GM12878 (cell line): ENCODE measurements at places on chromosomes 12 and 14.

- DNase-seq = no peak
Measured at GRCh38 chr12:12821975-12822374, 8.8 kb downstream of the DDX47 start.

- no peak for DNase-seq
Measured at GRCh38 chr12:52041695-52042123, 9.5 kb upstream of the NR4A1 start.

DNA sequence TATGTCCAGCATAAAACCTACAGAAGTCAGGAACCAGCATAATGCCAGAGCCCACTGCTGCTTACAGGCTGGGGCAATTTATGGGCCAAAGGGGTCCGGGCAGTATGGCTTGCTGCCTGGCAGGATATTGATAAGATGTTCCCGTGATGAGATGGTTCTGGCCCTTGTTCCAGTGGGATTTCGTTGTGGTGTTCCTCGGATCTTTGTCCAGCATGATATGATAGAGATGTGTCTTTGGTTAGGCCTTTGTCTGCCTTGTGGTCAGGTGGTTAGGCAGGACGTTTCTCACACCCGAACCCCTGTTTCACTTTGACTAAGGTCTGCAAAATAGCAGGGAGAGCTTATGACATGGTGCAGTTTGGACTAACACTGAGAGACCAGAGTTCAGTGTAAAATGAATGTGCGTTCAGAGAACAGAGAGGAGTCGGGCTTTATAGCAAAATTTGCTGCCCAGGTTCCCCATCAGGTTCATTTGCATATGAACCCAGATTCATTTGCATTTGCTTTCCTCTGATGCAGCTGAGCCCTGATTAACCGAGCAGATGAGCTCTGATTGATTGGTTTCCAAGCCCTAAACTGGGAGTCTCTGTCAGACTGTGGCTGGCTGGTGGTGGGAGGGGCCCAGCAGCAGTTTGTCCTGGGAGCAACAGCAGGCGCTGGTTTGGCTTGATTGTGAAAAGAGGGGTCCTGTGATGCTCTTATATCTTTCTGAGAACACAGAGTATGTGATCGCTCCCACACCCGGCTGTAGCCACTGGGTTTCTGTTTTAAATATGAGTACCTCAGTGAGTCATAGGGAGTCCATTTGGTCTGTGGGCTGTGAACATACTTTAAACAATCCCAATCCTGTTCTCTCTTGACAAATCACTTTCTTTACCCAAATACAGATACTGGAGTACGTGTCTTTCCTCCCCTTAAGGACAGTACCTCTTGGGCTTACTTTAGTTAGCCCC lies 156.3 kb upstream of the PZP start:
- peak; percentile 98 for DNase-seq

GRCh38 chr12:132083941-132084620 lies 60.0 kb downstream of the DDX51 start:
- DNase-seq = peak; percentile 50

- DNase-seq = no peak
Measured at GRCh38 chr12:119669744-119670472, 2.0 kb downstream of the PRKAB1 start.

- no peak for DNase-seq
Measured at GRCh38 chr12:130124605-130125244, 37.5 kb upstream of the FZD10 start.

- no peak for DNase-seq
Measured at GRCh38 chr12:39935839-39936238, 170.0 kb downstream of the SLC2A13 start.

DNA sequence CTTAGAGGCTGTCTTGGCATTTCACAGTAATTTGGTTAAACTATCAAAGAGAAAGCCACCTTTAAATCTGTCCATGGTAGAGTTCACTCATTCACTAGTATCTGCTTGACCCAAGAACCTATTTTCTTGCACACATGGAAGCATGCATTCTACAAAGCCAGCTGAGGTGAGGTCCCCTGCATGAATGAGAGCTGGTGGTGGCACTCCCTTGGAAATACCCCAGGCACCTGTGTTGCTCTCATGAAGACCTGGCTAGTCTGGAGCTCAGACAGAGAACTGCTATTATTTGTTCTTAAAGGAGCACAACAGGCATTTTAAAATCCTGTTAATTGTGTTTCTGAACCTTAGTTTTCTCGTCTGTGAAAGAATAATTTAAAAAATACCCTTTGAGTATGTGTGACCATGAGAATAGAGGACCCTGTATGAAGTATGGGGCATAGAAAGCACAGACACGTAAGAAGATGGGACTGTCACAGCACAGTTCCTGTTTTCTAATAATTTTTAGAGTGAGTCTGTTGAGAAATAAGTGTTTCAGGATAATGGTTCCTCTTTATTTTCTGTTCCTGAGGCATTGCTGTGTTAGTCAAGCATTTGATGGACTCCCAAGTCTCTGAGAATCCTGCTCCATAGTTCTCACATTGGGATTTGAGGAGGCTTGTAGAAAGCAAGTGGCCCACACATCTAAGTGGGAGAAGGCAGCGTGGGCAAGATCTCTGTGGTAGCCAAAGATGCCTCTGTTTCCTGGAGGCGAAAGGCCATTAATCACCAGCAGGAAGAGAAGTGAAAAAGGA lies 10.9 kb downstream of the RGS6 start:
- peak; percentile 53 for DNase-seq

GRCh38 chr12:68001486-68002466 lies 12.5 kb downstream of the IFNG-AS1 start:
- no peak for DNase-seq

GRCh38 chr12:3032770-3033538 lies 44.2 kb upstream of the TSPAN9 start:
- DNase-seq = no peak

DNA sequence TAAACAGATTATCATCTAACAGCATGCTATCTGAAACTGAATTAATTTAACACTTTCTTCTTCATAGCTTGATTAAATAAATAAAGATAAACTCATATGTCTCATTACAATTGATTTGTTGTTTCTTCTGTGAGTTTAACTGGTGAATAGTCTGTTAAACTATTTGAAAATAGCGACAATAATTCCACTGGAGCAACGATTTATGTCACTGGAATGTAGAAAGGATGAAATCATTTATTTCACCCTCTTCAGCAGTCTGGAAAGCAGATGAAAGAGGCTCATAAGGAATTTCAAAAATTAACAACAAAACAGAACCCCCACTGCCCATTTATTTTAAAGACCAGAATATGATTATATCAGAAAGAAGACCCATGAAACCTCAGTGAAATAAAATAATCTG lies 1165.1 kb upstream of the USP15 start:
- no peak for DNase-seq

DNA sequence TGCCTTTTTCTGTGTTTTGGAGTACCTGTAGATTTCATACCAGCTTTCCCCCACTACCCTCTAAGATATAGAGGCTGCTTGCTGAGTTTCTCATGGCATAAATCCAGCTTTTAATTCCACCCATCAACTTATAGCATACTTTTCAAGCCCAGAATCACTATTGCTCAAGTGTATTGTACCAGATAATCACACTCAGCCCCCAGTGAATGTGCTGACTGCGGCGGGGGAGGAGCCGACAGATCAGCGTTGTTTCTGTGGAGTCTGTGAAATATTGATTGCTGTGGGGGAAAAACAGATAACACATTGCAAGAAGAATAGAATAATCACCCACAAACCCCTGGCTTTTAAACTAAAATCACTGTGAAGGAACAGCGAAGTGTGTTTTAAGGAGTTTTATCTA lies 296.1 kb downstream of the TMEM132D start:
- no peak for DNase-seq

- no peak for DNase-seq
Measured at GRCh38 chr12:113649256-113649830, 177.7 kb upstream of the LHX5 start.

DNA sequence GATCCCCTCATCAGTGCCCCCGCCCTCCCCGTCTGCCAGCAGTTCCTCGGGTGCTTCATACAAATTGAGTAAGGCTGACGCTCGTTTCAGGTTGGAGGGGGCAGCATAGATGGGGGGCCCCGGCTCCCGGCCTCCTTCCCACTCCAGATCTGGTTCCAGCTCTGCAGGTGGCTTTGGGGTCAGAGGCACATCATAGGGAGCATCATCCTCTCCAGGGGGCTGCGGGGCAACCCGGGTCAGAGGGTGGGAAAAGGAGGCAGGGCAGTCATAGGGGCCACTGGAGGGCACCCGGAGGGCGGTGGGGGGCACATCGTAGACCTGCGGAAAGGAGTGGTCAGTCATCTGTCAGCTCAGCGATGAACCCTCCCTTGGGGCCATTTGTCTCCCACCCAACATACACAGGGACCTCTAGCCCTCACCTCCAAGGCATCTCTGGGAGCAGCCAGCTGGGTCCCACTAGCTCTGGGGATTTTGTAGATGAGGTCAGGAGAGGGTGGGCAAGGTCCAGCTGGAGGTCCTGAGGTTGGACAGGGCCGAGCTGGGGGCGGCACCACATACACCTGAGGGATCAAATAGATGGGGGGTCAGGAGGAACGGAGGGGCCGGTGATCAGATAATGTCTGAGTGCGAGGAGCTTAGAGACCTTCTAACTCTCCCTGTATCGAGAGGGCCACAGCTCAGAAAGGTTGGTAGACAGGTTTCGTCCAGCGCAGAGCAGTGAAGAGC lies 5.1 kb downstream of the EFS start:
- DNase-seq = no peak

GRCh38 chr12:128019996-128020544 lies 246.9 kb upstream of the TMEM132C start:
- no peak for DNase-seq

GRCh38 chr12:62292761-62293344 lies 32.6 kb downstream of the USP15 start:
- no peak for DNase-seq

DNA sequence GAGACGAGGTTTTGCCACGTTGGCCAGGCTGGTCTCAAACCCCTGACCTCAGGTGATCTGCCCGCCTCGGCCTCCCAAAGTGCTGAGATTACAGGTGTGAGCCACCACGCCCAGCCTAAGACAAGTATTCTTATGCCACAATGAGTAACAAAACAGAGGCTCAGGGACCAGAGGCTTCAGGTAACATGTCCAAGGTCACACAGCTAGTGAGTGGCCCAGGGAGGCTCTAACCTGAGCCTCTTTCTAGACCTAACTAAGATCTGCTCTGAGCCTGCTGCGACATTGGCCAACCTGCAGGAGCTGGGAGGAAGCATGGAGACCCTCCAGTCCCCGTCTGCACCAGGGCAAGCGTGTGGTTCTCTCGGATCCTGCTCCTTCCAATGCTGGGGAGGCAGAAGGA lies 77.9 kb downstream of the FOXN3 start:
- no peak for DNase-seq

DNA sequence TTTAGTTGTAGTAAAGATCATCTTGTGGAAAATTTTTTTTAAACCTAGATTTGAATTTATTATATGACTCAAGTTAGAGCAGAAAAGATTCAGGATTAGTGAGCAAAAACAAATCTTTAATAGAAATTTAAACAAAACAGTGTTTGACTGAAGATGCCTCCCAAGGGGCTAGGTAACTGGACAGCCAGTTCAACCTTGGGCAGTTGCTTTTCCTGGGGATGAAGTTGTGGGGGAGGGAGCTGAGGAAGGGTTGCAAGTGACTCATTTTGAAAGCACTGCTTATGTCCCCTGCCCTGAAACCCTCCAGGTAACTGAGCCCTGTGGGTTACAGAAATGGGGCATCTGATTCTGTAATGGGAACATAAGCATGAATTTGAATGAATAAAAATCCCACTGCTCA lies 13.1 kb downstream of the CFAP54 start:
- DNase-seq = peak; percentile 78

- DNase-seq = no peak
Measured at GRCh38 chr14:56189307-56189706, 71.1 kb downstream of the PELI2 start.

- no peak for DNase-seq
Measured at GRCh38 chr12:103627189-103627855, 40.2 kb downstream of the STAB2 start.

DNA sequence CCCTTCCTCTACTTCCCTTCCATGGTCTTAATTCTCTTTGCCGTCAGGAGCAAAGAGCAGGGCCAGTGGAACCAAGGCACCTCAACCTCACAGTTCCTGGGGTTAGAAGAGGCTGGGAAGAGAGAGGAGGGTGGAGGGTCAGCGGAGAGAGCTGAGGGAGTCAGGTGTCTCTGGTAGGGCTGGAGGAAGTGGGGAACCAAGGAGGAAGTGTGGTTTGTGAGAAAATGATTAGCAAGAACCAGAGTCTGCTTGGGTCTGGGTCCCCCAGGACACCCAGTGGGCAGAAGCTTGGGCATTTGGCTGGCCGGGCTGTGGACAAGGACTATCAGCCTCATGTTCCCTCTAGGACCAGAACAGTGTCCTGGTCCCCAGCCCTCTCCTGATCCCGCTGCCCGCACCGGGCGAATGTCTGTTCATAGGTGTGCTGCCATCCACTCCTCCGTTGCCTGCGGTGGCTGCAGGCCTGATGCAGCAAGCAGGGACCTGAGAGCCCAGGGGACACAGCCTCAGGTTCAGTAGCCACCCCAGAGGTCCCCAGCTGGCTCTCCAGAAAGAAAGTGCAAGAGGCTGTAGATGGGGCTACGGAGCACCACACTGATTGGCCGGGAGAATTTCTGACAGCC lies 2.3 kb downstream of the HOXC12 start:
- DNase-seq = no peak

GRCh38 chr14:54123841-54124240 lies 167.2 kb upstream of the BMP4 start:
- no peak for DNase-seq

- no peak for DNase-seq
Measured at GRCh38 chr14:95516554-95517181, at the start of gene SYNE3. TSS of gene SYNE3 (minus strand) at chr14:95516650. CDS start at chr14:95475821, 40,829 bp downstream.

- DNase-seq = no peak
Measured at GRCh38 chr14:63282997-63283883, 35.5 kb downstream of the GPHB5 start.

- no peak for DNase-seq
Measured at GRCh38 chr12:52806821-52807543, 6.9 kb downstream of the KRT4 start.

DNA sequence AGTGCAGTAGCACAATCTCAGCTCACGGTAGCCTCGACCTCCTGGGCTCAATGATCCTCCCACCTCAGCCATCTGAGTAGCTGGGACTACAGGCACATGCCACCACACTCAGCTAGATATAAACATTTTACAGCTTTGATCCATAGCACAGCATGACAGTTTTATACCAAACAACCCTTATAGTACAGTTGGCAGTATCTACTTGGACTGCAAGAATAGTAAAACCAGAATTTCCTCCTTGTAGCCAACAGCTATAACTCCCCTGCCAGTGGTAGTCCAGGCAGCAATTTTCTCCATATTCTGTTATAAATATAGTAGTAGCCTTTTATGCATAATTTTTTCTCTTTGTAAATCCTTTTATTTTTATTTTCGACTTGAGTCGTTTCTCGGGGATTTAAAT lies 317.0 kb downstream of the FUT8 start:
- no peak for DNase-seq

GRCh38 chr12:80044694-80045046 lies 54.7 kb upstream of the OTOGL start:
- no peak for DNase-seq

- DNase-seq = no peak
Measured at GRCh38 chr14:76936483-76936882, 92.0 kb downstream of the IRF2BPL start.

GRCh38 chr12:116958402-116959197 lies 47.9 kb downstream of the FBXW8 start:
- no peak for DNase-seq

GRCh38 chr12:42343721-42344120 lies 17.8 kb downstream of the PPHLN1 start:
- no peak for DNase-seq
